Anterior cingulate cortex (tissue), 58 donors: ENCODE measurements at places on chromosomes 5 and 9.

GRCh38 chr9:80842389-80842788 lies 847.0 kb downstream of the TLE1 start:
- no peak for DNase-seq

DNA sequence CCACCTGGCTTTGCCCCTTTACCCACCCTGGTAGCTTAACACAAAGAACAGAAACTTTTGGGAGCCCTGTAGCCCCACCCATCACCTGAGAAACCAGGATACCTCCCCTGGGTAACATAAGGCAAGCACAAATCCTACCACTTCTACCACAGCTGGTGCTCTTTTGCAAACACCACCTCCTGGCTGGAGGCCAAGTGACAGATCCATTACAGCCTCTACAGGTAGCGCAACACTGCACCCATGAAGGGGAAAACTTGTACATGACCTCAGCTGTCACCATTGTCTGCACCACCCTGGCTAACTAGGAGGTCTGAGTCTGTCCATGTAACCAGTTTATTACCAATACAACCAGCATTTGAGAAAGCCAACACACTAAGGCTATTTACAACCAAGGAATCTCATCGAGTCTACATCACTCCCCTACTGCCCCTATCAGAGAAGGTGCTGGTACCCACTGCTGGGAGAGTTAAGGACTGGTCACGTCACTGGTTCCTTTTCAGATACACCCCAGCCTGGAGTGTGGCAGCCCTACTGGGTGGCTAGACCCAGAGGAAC lies 128.6 kb downstream of the PJA2 start:
- DNase-seq, result no peak

GRCh38 chr5:133732536-133732935 lies 120.2 kb upstream of the FSTL4 start:
- DNase-seq, result no peak

- no peak for DNase-seq
Measured at GRCh38 chr9:137705443-137705863, 86.6 kb downstream of the EHMT1 start.

DNA sequence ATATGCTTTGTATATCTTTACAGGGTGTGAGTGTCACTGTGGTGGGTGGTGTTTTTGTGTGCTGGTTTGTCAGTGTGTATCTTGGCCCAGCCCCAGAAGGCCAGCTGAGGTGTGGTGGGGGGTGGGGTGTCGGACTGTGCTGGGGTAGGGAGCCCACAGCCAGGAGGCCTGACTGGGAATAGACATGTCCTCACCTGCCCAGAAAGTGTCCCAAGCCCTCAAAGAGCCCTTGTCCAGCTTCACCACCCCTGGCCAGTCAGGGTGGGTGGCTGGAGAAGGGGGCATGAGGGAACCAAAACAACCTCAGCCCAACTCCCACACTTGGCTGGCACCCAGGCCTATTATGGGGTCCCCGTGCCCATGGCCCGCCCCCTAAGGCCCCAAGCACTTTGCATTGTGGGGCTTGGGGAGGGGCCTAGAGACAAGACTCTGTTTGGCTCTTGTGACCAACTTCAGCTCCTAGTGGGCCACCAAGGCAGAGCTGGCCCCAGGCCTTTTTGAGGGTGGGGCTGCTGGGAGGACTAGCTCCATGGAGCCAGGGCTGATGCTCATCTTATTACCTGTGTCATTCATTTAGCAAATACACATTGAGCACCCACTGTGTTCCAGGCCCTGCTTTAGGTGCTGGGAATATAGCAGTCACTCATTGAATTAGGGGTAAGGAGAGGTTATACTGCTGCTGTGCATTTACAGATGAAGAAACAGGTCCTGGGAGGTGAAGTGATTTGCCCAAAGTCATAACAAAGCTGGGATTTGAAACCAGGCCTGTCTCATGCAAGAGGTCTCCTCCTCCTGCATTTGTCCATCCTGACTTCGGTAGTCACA lies 56.2 kb upstream of the PSD2 start:
- no peak for DNase-seq

DNA sequence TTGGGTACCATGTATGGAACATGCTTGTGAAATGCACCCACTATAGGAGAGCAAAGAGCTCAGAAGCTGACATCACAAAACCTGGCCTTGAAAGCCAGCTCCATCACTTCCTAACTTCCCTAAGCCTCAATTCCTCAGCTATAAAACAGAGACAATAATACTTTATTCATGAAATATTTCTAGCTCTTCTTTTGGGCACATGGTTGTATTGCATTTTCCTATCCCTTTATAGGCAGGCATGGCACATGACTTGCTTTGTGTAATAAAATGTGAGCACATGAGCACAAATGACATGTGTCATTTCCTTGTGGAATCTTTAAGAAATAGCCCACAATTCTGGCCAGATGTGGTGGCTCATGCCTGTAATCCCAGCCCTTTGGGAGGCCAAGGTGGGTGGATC lies 18.5 kb downstream of the ZNF366 start:
- no peak for DNase-seq

DNA sequence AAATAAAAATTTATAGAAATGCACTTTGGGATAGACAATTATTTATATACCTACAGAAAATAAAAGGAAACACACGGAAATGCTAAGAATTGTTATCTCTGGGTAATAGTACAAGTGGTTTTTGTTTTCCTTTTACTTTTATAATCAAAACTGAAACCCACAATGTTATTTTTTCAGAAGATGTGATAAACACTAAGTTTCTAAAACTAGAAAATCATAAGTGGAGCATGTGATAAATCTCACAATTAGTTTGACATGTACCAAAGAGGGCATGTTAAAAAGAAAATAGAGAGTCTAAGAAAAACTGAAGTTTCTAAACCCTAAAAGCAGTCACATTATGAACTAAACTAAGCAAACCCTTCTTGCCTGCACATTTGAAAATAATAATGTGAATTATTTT lies 61.1 kb downstream of the OXCT1 start:
- DNase-seq, result no peak

DNA sequence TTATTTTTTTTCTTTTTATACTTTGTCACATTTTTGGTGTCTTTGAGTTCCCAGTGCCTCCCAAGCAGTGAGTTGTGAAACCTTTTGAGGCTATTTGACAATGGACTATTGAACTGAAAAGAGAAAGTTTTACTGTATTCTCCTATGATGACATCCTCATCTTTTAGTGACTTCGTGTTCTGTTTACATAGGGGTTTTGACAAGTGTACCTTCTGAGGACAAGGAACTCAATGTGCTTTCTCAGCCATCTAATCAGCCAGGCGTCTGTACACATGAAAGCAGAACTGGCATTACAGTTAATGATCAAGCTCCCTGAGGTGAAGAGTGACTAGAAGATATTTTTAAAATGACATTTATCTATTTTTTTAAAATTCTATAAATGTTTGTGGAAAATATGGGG lies 175.5 kb downstream of the ANXA1 start:
- no peak for DNase-seq

DNA sequence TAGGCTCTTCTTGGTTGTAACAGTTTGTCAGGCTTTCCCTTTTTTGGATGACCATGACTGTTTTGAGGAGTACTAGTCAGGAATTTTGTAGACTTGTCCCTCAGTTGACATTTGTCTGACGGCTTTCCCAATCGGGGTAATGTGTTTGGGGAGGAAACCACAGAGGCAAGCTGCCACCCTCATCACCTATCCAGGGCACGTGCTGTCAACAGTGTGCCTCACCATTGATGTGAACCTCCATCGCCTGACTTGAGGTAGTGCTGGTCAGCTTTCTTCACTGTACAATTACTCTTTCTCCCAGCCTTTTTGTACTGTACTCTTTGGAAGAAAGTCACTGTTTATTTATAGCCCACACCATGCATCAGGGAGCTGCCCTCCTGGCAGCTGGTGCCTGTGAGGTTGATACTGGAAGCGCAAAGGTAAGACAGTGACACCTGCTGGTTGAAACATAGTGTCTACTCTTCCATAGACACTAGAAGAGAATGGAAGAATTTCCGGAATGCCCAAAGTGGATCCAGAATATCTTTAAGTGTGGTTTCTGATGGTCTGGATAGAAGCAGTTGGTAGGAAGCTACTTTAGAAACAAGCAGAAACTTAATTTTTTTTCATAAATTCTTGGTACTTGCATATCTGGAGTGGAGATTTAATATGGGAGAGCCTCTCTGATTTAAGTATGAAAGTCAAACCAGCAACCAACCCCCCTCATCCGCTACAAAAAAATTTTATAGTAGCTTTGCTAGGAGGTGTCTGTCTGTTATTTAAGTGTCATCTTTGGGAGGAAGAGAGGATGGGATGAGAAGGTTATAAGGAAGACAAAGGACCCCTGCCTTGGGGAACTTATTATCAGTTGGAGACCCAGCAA lies 69.3 kb downstream of the SNX30 start:
- no peak for DNase-seq

- DNase-seq, result no peak
Measured at GRCh38 chr9:127931092-127931881, 710 bp upstream of the PIP5KL1 start.

- no peak for DNase-seq
Measured at GRCh38 chr5:107544967-107545366, 125.8 kb downstream of the EFNA5 start.

- DNase-seq, result no peak
Measured at GRCh38 chr9:125549039-125549438, 158.0 kb downstream of the MAPKAP1 start.
